Hepatic stellate cell (primary cell): ENCODE measurements at places on chromosomes 12 and 14.

DNA sequence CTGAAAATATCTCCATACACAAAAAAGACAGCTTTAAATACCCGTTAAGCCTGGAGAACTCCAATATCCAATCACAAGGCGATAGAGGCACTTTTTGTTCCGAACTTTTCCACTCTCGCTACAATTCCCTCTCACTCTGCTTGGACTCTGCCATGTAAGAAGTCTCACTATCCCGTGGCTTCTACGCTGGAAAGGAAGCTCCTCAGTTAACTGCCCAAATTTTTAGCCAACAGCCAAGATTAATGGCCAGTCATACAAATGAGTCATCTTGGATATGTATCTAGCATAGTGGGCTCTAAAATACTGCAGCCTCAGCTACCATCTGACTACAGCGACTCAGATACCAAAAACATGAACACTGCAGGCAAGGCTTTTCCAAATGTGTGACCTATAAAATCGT is 45.5 kb upstream of the RERGL start:
- DNase-seq, result no peak

DNA sequence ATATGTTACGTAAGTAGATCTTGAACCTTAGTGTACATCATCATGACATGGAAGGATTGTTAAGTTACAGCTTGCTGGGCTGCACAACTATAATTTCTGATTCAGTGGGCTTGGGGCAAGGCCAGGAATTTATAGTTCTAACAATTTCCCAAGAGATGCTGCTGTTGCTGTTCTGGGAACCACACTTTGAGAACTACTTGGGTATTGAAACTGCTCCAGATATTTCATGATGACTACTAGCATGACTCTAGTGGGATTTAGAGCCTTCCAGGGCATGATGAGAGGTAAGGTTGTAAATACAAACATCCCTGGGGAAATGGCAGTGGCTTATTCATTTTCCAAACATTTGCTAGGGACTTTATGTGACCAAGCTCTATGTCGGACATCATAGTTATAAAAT is 904.8 kb upstream of the SEL1L start:
- DNase-seq, result no peak

- DNase-seq, result no peak
Measured at GRCh38 chr14:100329233-100330006, 6.3 kb downstream of the SLC25A47 start.

DNA sequence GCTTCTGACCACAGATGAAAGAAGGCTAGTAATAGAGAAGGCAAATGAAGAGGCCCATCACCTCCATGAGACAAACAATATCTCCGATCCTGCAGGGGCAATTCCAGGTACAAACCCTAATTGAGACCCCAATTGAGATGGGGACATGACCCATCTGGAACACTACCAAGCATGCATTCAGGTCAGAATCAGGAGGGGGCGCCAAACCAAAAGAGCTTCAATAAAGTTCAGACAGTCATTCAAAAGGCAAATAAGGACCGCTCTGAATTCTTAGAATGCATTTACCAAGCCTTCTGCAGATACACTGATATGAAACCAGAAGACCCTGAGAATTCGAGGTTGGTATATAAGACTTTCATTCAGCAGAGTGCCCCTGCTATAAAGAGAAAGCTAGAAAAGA is 10.2 kb upstream of the EDDM3B start:
- no peak for DNase-seq

- DNase-seq, result no peak
Measured at GRCh38 chr14:83483063-83483462, 1949.4 kb upstream of the SEL1L start.
